ENCODE measurements at places on chromosomes 1 and 21.

DNA sequence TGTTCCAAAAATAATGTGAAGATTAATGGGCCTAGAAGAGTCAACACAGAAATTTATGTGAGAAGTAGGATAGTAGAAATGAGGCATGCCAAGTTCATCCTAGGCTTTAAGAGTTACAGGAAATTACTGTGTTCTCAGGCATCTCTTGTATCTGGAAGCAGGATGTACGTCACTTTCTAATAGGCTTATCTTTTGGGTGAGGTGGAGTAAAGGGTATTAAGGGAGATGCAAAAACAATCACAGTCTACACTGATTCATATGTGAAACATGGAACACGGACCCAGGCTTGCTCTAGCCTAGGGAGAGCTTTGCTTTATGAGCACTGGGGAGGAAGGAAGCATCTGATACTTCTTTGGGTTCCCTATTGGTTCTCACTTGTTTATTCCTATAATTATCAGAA, 84.5 kb upstream of the RGS4 start:
- peak; percentile 81 for DNase-seq

DNA sequence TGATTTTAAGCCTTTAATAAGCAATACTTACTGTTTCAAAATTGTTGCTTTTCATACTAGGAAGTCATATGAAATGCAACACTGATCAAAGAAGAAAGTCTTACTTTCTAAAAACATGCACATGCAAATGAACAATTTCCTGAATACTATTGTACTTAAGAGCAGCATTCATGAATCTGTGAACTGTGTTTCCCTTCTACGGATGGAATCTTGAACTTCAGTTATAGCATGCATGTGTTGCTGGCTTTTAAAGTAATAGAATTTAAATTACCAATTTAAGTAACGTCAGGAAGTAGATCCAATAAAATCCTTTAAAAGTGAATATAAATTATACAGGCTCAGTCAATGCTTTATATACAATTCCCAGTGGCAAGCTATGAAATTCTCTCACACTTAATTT, 348.9 kb downstream of the KCNT2 start:
- no peak for DNase-seq

GRCh38 chr1:14928412-14928811, 225.1 kb upstream of the TMEM51 start:
- no peak for DNase-seq

- no peak for DNase-seq
Observed at GRCh38 chr1:30106125-30106524, 617.3 kb downstream of the MATN1 start.

- DNase-seq = no peak
Observed at GRCh38 chr1:152824964-152825363, 2.3 kb upstream of the LCE1A start.

Data from HS-27A (cell line).